EL (cell line): ENCODE measurements at places on chromosomes 2 and 18.

DNA sequence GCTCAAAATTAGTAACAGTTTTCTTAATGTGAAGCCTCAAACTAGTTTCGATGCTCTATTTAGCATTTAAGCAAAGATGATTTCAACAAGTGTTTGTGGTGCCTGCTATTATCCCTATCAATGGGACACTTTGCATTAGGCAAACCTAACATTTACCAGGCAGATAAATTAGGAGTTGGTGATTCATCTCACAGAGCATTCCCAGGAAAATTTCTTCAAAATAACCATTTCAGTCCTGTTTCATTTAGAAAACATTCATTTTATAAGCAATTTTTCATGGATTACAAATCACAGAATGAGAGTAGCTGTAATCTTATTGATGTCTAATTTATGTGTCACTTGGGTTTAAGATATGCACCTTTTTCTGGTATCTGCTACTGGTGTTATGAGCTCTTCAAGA is 62.7 kb downstream of the CLHC1 start:
- peak; percentile 19 for DNase-seq

- peak; percentile 9 for DNase-seq
Observed at GRCh38 chr2:121617042-121617599, 32.1 kb downstream of the CLASP1 start.

- peak; percentile 22 for DNase-seq
Observed at GRCh38 chr2:8608411-8608954, 73.4 kb upstream of the ID2 start.

DNA sequence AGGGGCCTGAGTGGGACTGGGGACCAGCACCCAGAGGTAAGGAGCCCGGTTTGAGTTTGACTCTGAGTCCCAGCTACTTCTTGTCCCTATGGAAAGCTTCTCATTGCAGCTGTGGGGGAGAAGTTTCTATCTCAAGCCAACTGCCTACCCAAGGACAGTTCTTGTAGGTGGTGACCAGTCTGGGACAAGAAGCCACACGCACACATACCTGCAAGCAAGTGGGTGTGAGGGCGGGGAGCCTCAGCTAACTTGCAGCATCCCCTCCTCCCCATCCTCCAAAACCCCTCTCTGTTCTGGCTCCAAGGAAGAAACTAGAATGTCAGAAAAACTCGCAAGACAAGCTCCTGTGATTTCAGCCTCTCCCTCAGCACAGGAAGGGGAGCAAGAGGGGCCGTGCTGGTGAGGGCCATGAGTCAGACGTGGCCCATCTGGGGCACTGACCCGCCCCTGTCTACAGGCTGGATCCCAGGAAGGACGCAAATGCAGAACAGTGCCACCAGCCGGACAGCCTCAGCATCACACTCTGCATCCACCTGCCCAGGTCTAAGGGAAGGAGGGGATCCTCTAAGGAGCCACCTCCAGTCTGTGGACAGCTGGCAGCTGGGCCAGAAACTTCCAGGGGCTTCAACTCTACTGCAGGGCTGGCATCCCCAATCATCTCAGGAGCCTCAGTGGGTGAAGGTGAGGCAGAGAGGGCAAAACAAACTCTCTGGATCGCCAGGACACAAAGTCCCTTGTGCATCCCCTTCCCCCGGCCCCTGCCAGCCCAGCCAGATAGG is 103.4 kb downstream of the TNS1 start:
- DNase-seq = peak; percentile 90

- DNase-seq = no peak
Observed at GRCh38 chr2:233464056-233464455, 102.5 kb downstream of the USP40 start.

- no peak for DNase-seq
Observed at GRCh38 chr2:20534913-20535801, 88.3 kb downstream of the RHOB start.
